Activated T-helper 1 cell treated with Interleukin-2 at 50 U/mL for 16 hours (primary cell): ENCODE measurements at places on chromosomes 5 and 9.

DNA sequence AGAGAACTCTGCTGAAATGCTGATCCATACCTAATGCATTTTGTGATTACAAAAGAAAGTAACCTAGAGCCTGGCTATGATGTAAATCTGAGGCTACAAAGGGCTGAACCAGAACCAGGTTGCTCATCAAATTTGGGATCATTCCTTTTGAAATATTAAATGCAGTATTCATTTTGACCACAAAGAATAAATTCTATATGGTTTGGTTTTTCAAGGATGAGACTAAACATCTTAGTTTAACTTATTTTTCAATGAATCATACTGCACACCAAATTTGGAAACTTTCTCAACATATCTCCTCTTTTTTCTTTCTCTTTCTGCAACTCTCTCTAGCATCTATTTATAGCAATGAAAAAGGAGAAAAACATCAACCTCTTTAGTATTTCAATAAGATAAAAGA is 46.5 kb downstream of the CEMIP2 start:
- no peak for DNase-seq

GRCh38 chr5:117357886-117358285 is 783.3 kb upstream of the SEMA6A start:
- no peak for DNase-seq

DNA sequence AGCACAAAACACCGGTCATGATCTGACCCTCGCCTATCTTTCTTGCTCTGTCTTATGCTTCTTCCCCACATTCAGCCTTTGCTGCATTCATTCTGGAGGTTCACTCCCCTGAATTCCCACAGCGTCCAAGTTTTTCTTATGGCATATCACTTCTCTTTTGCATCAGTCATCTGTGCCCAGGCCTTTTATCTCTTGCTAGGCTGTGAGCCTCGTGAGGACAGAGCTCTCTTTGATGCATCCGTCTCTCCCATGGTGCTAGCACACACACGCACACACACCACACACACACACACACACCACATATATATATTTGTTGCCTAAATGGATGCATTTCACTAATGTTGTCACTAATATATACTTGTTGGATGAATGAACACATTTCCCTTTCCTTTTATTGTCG is 45.8 kb upstream of the ATG10 start:
- no peak for DNase-seq

DNA sequence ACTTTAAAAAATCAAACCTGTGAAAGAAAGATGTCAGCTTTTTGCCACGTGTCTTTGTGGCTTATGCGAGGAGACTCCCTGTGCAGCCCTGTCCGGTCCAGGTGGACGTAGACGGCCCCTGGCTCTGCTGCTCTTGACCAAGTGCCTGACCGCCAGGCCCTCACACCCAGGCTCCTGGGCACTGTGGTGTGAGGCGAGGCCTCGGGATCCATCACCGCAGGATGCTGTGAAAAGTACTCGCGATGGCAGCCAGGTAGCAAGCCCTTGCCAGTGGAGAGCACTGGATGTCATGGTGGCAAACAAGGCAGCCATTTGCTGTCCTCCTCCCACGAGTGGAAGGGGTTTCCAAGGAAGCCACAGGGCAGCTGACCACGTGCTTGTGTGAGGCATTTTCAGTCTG is 245.1 kb downstream of the CACNA1B start:
- no peak for DNase-seq

- no peak for DNase-seq
Measured at GRCh38 chr9:86481466-86481865, 127.3 kb upstream of the TUT7 start.

GRCh38 chr5:142922223-142922952 is 152.2 kb downstream of the ARHGAP26 start:
- no peak for DNase-seq

DNA sequence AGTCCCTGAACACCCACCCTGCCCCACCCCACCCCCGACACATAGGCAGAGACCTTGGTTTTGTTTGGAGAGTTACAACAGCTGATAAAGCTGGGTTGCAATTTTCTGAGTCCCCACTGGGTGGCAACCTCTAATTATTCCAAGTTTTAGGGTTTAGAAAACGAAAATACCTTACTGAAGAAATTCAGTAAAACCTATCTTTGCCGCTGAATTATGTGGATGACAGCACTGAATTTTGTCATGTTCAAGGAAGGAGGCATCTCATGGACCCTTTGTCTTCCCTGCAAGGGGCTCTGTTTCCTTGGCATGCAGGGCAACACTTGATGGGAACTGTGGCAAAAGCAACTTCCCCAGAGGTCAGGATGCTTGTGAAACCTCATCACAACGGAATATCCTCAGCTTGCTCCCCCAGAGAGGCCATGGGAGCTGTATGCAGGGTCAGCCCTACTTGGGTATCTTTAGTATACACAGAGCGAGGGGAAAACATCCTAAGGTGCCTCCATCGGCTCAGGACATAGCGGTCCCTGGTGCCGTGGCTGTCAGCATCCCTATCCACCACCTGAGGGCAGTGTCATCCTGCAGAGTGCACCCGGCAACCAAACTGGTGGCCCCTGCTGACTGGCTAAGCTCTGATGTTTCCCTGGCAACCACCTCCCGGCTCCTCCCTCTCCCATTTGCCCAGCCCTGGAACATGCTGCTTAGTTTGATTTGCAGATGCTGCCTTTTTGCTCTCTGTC is 123.1 kb downstream of the RXRA start:
- DNase-seq = peak; percentile 68

- no peak for DNase-seq
Measured at GRCh38 chr5:138573949-138574670, 1.1 kb downstream of the HSPA9 start.

GRCh38 chr9:14219850-14220249 is 94.1 kb downstream of the NFIB start:
- DNase-seq = no peak

DNA sequence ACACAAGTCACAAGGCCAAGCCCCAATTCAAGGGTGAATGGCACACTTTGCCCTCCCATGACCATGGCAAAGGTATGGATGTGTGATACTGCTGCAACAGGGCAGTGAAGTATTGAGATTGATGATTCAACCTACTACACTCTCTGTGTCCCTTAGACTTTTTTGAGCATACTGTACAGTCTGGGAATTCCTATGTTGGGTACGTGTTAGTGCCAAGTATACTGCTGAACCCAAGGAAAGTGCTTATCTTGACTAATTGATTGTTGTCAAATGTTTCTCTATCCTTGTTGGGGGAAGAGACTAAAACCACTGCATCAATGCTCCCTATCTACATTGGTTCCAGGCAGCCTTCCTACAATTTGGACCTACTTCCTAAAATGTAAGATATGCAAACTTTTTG is 93.7 kb downstream of the NDFIP1 start:
- DNase-seq = no peak

DNA sequence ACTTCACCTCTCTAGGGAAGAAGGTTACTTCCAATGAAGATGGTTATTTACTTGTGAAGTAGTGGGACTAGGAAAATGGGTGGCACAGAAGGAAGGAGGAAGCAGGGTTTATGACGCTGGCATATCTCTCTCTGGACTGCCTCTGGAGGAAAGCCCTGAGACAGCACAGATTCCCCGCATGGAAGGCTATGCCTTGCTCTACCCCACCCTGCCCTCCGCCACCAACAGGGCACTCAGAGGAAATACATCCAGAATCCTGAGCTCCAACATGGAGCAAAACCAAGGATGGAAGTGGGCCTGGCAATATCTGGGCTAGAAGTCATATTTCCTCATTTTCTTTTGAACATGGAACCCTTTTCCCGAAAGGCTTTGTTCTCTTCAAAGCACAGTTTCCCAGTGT is 346.9 kb downstream of the ZSWIM6 start:
- no peak for DNase-seq

- no peak for DNase-seq
Measured at GRCh38 chr5:174409070-174409469, 315.3 kb upstream of the MSX2 start.

- DNase-seq = no peak
Measured at GRCh38 chr9:13444245-13445102, 165.0 kb upstream of the MPDZ start.

DNA sequence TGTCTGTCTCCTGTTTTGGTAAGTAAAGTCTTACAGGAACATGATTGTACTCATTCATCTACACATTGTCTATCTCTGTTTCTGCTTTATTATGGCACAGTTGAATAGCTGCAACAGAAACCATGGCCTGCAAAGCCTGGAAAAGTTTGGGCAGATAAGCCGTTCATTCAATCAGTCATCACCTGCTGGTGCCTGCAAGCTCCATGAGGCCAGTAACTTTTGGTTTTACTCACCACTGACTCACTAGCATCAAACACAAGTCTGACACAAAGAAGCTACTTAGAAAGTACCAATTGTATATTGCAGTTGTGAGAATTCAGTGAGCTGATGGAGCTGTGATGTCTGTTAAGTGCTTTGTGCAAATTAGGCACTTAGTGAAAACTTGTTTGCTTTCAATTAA is 373.6 kb upstream of the SGCD start:
- DNase-seq = no peak

GRCh38 chr5:41373230-41373629 is 137.2 kb downstream of the PLCXD3 start:
- DNase-seq = no peak

- DNase-seq = no peak
Measured at GRCh38 chr9:123686131-123686828, 243.6 kb downstream of the DENND1A start.

GRCh38 chr5:145396888-145397287 is 438.3 kb downstream of the PRELID2 start:
- DNase-seq = no peak

DNA sequence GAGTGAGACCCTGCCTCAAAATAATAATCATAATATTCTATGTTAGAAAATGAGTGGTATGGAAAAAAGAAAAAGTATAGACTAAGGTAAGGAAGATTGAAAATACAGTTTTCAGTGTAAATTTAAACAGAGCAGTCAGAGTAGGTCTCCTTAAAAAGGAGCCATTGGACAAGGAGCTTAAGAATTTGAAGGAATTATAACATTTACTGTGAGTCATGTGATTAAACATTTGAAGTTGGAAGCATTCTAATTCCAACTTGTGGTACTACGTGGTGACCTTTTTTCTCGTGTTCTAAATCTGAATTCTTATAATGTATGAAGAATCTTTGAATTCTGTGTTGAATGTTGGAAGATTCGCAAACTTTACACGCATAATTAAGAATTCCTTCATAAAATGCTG is 39.3 kb upstream of the TMEM171 start:
- DNase-seq = no peak

DNA sequence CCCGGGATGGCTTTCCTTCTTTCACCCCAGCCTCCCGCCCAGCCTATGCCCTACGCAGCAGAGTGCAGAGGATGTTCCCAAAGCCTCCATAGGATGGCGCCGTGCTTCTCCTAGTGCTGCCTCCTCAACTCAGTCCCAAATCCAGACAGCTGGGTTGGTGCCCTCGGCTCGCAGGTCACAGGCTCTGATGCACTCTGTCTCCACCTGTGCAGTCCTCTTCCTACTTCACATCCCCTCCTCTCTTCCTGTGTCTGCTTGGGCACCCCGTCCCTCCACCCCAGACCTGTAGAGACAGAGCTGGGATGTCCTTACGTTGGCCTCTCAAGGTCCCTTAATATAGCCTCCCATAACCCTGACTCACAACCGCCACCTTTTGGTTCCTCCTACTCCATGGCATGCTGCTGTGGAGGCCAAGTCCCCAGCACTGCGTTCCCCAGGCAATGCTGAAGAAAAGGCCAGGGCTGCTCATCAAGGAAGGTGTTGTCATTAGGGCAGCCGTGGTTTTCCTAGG is 314.4 kb downstream of the GADD45G start:
- no peak for DNase-seq

DNA sequence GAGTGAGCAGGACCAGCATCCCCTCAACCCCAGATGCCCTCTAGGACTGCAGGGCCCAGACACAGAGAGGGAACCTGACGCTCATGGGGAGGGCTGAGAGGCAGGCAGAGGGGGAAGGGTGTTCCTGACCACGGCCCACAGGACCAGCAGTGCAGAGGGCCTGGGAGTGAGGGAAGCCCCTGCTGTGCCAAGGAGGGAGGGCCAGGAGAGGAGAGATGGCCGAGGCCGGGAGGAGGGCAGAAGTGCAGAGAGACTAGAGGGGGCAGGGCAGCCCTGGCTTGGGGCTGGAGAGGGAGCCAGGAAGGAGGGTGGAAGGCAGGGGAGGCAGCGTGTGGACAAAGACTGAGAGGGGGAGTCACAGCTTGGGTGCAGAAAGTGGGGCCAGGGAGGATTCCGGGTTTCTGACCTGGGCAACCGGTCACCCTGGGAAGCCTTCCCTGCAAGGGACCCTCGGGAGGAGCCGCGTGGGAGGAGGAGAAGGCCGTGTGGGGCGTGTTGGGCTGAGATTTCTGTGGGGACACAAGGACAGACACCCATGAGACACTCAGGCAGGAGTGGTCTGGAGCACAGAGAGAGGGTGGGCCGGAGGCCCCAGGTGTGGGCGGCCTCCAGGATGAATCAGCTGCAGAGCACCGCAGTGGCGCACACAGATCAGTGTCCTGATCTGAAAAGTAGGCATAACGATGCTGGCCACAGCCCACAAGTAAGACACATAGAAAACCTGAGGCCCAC is 117.5 kb downstream of the ADAMTS2 start:
- DNase-seq = no peak

- DNase-seq = no peak
Measured at GRCh38 chr9:134283692-134284265, 42.5 kb upstream of the RXRA start.

GRCh38 chr5:59221769-59222168 is 638.9 kb downstream of the RAB3C start:
- DNase-seq = no peak

- no peak for DNase-seq
Measured at GRCh38 chr5:42495914-42496313, 72.7 kb downstream of the GHR start.

GRCh38 chr5:153756540-153756939 is 266.1 kb downstream of the GRIA1 start:
- no peak for DNase-seq

- no peak for DNase-seq
Measured at GRCh38 chr9:88435336-88435735, 47.1 kb downstream of the SPIN1 start.

DNA sequence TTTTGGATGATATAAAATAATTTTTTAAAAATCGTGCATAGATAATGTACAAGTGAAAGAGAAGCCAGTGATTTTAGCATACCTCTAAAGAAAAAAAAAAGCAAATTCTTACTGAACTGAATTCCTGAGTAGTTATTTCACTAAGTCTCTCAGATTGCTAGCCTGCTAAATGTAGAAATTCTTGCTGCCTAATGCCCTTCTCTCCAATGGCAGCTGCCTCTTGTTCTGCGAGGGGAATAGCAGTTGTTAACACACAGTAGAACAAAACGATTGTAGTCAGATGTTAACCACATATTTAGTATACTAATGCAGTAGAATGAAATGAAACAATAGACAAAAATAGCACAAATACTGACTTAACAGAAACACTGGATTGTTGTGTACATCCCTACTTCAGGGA is 26.8 kb downstream of the SMAD5 start:
- no peak for DNase-seq

DNA sequence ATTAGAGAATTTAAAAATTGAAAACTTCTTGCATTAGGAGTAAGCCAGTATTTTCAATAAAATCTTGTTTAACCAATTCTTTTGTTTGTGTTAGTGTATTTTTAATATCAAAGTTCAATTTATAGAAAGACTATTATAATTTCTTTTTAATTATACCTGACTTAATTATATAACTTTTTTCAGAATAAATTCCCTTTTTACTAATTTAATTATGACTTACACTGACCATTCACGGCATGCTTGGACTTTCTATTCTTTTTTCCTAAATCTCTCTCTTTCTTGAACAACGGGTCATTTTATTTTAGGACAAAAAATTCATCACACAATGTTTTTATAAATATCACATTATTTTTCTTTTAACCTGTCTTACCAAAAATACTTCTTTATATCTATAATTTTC is 555.3 kb upstream of the PTGER4 start:
- no peak for DNase-seq
